Ascending aorta (tissue), 2 donors: ENCODE measurements at places on chromosomes 5 and 9. TPM values are rescaled to one million over a fixed set of nuclear protein-coding genes. Genes with fewer than 3 reads are reported as not detected.
A peak's percentile ranks its signal among the peaks of the same experiment; 100 is the strongest.

Gene TRIM36
- 31.7 TPM for total RNA-seq

Gene SPATA6L
- total RNA-seq, result not detected

Gene SET
- 102 TPM for total RNA-seq

Gene PCDHA8
- not detected for total RNA-seq

Gene NIPAL4
- total RNA-seq, result not detected

Gene NIPBL
- total RNA-seq, result 29.6 TPM

Gene CTXN3
- not detected for total RNA-seq

DNA sequence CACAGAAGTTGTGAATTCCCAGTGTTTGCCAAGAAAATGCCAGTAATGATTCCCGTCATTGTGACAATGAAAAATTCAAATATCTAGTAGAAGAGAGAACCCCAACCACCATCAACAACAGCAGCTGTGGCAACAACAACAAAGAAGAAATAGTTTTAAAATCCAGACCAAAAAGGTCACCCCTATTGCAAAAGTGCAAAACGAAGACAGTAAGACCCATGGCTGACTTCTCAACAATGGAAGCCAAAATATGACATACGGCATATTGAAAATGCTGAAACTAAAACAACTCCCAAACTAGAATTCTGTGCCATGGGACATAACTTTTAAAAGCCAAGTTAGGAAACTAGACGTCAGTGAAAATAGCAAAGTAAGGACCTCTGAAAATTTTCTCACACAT is 270.6 kb downstream of the IRX2 start:
- H3K27me3 ChIP-seq, result no peaks in the 10 kb centered on the region
- H3K36me3 ChIP-seq, result no peaks in the 10 kb centered on the region
- no peak overlapping the region for H3K4me3 ChIP-seq
- no peak overlapping the region for H3K27ac ChIP-seq
- H3K4me1 ChIP-seq, result no peaks in the 10 kb centered on the region

- H3K27me3 ChIP-seq, result no peaks in the 10 kb centered on the region
- H3K27ac ChIP-seq, result no peak overlapping the region
- DNase-seq, result no peak
- H3K36me3 ChIP-seq, result no peaks in the 10 kb centered on the region
- H3K4me3 ChIP-seq, result no peak overlapping the region
- H3K4me1 ChIP-seq, result no peaks in the 10 kb centered on the region
Observed at GRCh38 chr9:80218328-80218727, 646.6 kb downstream of the TLE4 start.

GRCh38 chr5:139910036-139910435 is 114.4 kb downstream of the PSD2 start:
- H3K36me3 ChIP-seq, result no peaks in the 10 kb centered on the region
- DNase-seq, result no peak
- no peak overlapping the region for H3K27ac ChIP-seq
- H3K27me3 ChIP-seq, result no peaks in the 10 kb centered on the region
- H3K4me1 ChIP-seq, result no peaks in the 10 kb centered on the region

DNA sequence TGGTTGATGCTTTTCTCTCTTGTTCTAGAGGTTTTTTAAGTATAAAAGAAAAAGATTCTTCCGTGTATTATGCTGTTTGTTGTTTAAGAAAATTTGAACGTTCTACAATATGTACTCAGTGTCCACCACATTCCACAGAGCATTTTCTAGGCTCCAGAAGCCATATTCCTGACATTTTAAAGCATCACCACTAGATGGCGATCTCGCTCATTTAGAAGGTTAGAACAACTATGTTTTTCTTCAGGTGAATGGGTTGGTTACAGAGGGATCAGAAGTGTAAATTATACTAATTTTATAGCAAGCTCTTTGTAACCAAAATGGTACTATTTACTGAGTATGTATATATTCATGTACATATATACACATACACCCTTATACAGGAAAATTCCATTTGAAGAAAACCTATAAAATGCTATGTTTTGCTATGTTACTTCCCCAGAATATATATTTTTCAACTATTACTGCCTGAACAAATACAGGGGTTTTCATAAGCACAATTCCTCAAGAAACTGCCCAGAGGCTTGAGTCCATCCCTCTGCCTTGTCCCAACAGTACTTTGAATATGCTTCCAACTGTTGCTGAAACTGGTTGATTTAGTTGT is 284.3 kb downstream of the CCDC171 start:
- no peaks in the 10 kb centered on the region for H3K4me1 ChIP-seq
- H3K4me3 ChIP-seq, result no peak overlapping the region
- H3K36me3 ChIP-seq, result no peaks in the 10 kb centered on the region
- no peak for DNase-seq

DNA sequence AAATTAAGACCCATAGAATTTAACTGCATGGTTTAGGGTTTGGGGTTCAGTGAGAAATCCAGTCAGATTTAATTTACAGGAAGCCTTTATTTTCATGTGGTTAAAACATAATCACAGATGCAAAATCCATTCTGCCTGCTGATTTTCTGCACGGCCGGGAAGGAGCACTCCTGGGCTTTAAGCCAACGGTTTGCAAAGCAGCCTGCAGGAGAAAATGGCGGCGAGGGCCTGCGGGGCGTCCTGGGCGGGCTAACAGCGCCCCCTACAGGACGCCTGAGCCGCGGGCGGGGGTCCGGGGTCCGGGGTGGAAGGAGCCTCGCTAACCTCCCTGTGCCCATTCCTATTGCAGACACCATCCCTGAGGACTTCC is 47.6 kb downstream of the THBS4 start:
- peak overlapping the region; percentile 42 for H3K4me3 ChIP-seq
- DNase-seq, result peak; percentile 78
- no peaks in the 10 kb centered on the region for H3K27me3 ChIP-seq
- H3K36me3 ChIP-seq, result no peaks in the 10 kb centered on the region
- peak overlapping the region; percentile 81 for H3K27ac ChIP-seq

DNA sequence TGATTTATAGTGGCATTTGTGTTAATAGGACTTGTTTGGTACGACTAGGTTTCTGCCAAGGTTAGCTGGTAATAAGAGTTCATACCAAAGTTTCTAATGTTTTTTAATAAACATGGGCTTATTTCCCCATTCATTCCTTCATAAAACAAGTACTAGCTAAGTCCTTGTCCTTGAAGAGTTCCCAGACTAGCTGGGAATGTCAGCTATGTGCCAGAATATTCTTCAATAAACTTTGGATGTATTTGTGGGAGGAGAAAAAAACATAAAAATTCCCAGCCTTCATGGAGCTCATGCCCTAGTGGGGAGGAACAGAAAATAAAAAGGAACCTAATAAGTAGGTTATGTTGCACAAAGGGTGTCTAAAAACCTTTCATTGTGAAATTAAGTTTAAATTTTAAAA is 176.9 kb downstream of the DENND1A start:
- H3K27ac ChIP-seq, result no peak overlapping the region
- peaks cover 5% of the 10 kb centered on the region for H3K36me3 ChIP-seq
- H3K27me3 ChIP-seq, result no peaks in the 10 kb centered on the region
- no peak overlapping the region for H3K4me3 ChIP-seq
- no peaks in the 10 kb centered on the region for H3K4me1 ChIP-seq

GRCh38 chr5:2699686-2700085 is 51.8 kb downstream of the IRX2 start:
- no peaks in the 10 kb centered on the region for H3K27me3 ChIP-seq
- no peak overlapping the region for H3K4me3 ChIP-seq
- no peaks in the 10 kb centered on the region for H3K4me1 ChIP-seq
- DNase-seq, result no peak
- no peaks in the 10 kb centered on the region for H3K36me3 ChIP-seq

GRCh38 chr9:136493567-136493971 is 10.7 kb upstream of the SEC16A start:
- no peak overlapping the region for H3K27ac ChIP-seq
- H3K4me3 ChIP-seq, result no peak overlapping the region
- peaks cover 39% of the 10 kb centered on the region for H3K36me3 ChIP-seq
- H3K27me3 ChIP-seq, result no peaks in the 10 kb centered on the region

- H3K27me3 ChIP-seq, result no peaks in the 10 kb centered on the region
- no peaks in the 10 kb centered on the region for H3K36me3 ChIP-seq
- no peak overlapping the region for H3K27ac ChIP-seq
- DNase-seq, result no peak
- no peaks in the 10 kb centered on the region for H3K4me1 ChIP-seq
- no peak overlapping the region for H3K4me3 ChIP-seq
Observed at GRCh38 chr9:89963280-89963679, 358.5 kb downstream of the GADD45G start.
